Stimulated activated naive CD8-positive, alpha-beta T cell treated with anti-CD3 and anti-CD28 coated beads, Interleukin-15, Interleukin-2, amounts not matched to agents 100 U/mL and 50 U/mL, for 24 hours (primary cell): ENCODE measurements at places on chromosomes 3 and 15.

DNA sequence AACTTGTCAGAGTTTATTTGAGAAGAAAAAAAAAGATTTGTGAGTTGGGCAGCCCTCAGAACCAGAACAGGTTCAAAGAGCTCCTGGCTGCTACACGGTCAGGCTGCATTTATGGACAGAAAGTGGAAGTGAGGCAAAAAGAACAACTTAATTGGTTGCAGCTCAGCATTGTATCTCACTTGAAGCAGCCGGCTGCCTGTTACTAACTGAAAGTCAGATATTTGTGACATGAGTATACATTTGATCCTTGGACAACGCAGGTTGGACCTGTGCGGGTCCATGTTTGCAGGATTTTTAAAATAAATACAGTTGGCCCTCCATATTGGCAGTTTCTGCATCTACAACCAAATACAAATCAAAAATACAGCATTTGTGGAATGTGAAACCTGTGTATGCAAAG lies 7.5 kb upstream of the ALDH1L1 start:
- DNase-seq = no peak

DNA sequence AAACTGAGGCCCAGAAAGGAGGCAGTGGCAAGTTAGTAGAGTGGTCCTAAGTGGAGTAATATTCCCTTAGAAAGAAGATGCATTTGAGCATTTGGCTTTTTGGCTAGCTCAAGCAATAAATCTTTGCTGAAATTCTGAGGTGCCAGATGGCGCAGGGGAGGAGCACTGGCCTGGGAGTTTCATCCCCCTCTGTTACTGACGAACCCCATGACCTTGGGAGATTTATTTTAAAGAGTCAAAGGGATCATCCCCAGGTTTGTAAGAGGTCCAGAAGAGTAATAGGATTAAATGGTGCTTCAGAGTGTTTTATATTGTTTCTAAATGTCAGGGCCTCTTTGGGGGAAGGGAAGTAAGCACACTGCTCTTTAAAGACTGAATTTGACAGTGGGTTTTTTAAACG lies 85.1 kb upstream of the PIAS1 start:
- no peak for DNase-seq

- DNase-seq = no peak
Measured at GRCh38 chr3:110815008-110815583, 256.5 kb upstream of the NECTIN3 start.

DNA sequence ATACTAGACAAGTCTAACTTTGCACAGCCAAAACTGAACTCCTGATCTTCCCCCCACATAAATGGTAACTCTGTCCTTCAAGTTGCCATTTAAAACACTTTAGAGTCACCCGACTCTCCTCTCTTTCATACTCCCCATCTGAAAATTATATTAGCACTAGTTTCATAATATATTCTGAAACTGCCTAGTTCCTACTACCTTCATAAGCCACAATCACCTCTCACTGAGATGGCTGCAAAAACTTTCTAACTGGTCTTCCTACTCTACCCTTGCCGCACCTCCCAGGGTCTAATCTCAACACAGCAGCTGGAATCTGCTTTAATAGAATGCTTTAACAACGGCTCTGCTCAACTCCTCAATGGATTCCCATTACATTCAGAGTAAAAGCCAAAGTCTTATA lies 55.0 kb downstream of the GLB1 start:
- DNase-seq = no peak

GRCh38 chr3:177516158-177517011 lies 319.1 kb upstream of the TBL1XR1 start:
- DNase-seq = no peak

- peak; percentile 13 for DNase-seq
Measured at GRCh38 chr3:4776980-4777581, 202.2 kb upstream of the BHLHE40 start.

- DNase-seq = no peak
Measured at GRCh38 chr3:100456745-100457144, 35.7 kb upstream of the TMEM45A start.

DNA sequence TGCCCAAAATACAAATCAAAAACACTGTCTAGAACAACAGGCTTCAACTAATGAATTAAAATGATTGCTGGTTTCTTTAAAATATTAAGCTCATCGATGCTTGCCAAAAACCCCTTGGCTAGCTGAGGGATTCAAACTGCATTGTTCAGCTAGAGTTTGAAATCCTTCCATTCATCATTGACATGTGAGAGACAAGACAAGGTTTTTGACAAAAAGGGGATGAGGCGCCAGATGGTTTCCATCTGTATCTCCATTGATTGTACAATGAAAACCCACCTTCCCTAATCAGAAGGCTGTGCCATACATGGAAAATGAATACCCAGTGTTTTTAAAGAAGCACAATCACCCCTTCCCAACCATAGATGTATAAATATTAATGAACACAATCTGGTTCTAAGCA lies 67.8 kb downstream of the THRB start:
- DNase-seq = no peak

- peak; percentile 65 for DNase-seq
Measured at GRCh38 chr3:188060840-188061544, 93.0 kb upstream of the LPP start.

GRCh38 chr3:110567029-110567428 lies 504.6 kb upstream of the NECTIN3 start:
- DNase-seq = no peak

DNA sequence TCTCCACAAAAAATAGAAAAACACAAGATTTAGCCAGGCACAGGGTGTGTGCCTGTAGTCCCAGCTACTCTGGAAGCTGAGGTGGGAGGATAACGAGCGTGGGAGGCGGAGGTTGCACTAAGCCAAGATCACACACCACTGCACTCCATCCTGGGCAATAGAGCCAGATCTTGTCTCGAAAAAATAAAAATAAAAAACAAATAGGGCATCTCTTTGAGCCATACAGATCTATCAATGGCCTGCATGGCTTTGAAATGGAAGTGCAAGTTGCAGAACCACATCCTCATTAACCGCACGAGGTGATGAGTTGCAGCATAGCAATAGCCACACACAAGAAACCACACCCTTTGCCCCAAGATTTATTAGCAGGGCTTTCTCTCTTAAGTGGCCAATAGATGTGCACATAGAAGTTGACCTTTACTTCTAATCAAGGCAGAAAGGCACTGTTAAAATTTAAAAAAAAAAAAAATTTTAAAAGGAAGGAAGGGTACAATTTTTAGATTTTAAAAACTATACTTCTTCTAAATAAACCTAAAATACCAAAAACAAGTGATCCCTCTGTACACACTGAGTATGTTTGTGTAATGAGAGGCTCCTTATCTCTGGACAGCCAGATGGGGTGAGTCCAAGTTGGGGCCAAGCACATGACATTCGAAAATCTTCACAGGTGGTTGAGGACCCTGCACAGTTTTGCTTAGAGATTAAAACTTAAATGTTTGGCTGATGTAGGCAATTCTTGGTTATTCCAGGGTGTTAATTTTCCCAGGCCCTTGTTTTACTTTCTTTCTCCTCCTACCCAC lies 53.4 kb downstream of the FILIP1L start:
- no peak for DNase-seq

DNA sequence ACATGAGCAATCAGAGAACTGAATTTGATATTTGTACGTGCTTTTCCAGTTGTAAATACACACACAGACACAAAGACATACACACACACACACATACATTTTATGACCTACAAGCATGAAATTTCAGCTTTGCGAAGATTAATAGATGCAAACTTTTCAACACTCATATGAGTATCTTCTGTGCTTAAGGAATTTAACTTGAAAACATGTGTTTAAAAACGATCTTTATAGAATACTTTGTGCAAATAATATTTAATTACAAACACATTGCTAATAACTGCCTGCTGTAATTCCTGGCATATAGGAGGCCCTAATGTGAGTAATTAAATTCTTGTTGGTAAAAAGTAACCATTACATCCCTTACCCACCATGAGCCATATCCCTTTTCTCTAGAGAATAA lies 107.7 kb upstream of the PLSCR5 start:
- DNase-seq = no peak

DNA sequence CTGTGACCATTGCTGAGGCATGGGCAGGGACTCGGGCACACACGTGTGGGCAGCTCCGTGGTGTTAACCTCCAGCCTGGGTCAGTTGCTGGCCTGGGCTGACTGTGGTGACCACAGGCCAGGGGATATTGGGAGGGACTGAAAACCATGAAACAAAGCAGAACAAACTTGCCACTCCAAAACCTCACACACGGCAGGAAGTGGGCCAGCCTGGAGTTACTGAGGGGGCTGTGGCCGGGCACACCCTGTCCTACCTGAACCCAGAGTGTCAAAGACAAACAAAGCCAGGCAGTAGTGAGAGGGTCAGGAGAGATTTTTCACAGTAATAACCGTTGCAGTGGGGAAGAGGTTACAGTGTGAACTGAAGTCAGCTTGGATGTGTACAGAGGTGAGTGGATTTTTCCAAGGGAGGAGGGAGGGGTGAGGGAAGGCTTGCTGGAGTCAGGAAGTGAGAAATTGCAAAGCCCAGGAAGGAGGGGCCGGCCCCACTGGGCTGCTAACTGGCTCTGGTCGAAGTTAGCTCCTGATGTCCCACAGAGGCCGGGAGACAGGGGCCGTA lies 40.0 kb upstream of the ATP10A start:
- peak; percentile 20 for DNase-seq

DNA sequence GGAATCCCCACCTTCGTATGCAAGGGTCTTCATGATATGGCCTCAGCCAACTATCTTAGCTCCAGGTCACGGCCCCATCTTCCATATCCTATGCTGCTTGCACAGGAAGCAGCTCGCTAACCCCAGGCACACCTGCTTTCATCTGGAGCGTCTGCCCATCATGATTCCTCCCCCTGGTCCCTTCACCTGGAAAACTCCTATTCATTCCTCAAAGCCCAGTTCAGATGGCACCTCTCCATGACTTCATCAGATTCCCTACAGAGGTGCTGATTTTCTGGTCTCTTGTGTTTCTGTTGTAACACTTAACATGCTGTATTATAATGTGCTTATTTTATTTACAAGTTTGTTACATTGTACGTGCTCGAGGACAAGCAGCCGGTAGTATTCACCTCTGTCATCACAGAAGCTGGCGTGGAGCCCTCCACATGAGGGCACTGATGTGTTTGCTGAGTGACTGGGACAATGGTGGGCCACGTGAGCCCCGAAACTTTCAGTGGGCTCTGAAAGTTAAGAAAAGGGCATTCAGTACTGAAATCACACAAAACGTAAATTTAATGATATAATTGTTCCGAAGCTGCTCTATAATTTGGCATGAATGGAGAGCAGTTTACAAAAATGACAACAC lies 16.2 kb downstream of the MUC20 start:
- DNase-seq = no peak

- DNase-seq = no peak
Measured at GRCh38 chr3:11624704-11625375, 18.9 kb downstream of the VGLL4 start.

GRCh38 chr3:13132731-13133410 lies 59.6 kb upstream of the IQSEC1 start:
- DNase-seq = no peak

DNA sequence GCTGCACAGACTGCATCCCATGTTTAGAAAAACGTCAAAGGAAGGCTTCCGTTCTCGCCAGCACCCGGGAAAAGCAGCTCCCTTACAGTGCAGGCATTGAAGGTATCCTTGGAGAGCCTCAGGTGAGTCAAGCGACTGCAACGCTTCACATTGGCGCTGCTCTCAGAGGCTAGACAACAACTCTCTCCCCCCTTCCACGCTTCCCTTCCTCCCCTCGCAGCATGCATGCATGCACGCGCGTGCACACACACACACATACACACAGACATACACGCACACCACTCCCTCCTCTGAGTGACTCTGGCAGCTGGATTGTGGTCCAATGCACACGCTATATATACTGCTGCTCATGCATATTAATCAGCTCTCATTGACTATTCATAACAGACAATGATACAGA lies 191.1 kb downstream of the PDZRN3 start:
- DNase-seq = no peak

GRCh38 chr15:40050788-40051470 lies 11.9 kb upstream of the SRP14 start:
- DNase-seq = no peak

- no peak for DNase-seq
Measured at GRCh38 chr3:149534671-149535332, 60.3 kb downstream of the TM4SF4 start.

- no peak for DNase-seq
Measured at GRCh38 chr3:47978386-47978785, 37.8 kb downstream of the MAP4 start.

- DNase-seq = no peak
Measured at GRCh38 chr3:185767002-185767688, 57.7 kb downstream of the IGF2BP2 start.

- peak; percentile 22 for DNase-seq
Measured at GRCh38 chr15:73052653-73053397, 562 bp downstream of the NEO1 start.

DNA sequence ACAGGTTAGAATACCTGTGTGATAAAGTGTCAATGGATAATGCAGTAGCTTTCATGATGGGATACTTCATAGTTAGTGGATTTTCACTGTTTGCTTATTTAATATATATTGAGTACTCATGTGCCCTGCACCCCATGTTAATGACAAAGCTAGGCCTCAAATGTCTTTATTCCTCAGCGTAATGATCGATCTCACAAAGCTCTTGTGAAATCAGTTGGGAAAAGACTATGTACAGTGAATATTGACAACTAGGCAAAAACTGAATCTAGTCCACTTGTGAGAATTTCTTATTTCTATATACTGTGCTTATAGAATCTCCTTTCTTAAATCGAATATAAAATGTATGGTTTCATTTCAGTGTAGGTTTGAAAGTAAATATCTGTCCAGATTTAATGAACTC lies 17.9 kb downstream of the SMC4 start:
- no peak for DNase-seq

DNA sequence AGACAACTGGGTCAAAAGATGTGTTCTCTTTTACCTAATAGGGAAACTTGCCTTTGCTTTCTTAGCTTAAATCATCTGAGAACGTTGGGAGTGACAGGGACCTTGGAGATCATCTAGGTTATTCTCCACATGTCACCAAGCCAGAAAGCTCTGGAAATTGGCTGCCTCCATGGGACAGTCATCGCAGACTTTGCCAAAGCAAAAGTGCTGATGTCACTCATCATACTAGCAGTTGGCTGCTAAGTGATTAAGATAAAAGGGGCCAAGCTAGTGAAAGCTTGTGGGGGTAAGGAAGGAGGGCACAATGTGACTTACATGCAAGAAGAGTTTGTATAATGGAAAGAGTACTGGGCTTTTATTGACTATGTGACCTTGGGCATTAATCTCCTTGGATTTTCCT lies 198.0 kb upstream of the PFN2 start:
- DNase-seq = no peak

DNA sequence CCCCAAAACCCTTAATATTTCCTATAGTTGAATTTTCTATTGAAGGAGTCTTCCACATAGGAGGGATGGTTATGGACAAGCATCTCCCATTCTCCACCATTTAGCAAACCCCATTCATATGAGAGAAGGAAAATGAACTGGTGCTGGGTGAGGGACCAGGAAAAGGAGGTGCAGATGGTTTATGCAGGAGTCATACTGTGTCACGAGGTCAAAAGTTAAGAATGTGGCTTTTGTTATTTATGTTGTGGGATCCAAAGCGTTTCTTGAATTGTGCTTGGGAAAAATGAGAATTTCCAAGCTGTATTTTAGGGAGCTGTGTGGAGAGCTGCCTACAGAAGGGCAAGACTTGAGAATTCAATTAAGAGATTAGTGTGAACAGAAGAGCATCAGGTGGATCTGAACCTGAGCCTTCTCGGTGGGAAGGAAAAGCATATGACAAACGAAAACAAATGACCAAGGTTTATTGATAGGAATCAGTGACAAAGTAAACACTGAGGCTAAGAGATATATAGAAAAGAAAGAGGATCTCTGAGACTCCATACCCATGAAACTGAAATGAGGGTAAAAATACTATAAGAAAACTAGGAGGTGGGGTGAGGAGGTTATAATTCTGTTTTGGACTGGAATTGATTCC lies 473.3 kb upstream of the NR2F2 start:
- DNase-seq = no peak

GRCh38 chr3:147015334-147015733 lies 391.0 kb downstream of the ZIC4 start:
- DNase-seq = no peak
